ENCODE measurements at places on chromosomes 12 and 14.

- DNase-seq: no peak
Measured at GRCh38 chr12:76282744-76283143, 65.5 kb downstream of the BBS10 start.

- peak; percentile 93 for DNase-seq
Measured at GRCh38 chr12:6451348-6452244, at the start of gene TAPBPL. Gene TAPBPL, plus strand, starts transcription at chr12:6452042. Its CDS starts 207 bp downstream, at chr12:6452249.

DNA sequence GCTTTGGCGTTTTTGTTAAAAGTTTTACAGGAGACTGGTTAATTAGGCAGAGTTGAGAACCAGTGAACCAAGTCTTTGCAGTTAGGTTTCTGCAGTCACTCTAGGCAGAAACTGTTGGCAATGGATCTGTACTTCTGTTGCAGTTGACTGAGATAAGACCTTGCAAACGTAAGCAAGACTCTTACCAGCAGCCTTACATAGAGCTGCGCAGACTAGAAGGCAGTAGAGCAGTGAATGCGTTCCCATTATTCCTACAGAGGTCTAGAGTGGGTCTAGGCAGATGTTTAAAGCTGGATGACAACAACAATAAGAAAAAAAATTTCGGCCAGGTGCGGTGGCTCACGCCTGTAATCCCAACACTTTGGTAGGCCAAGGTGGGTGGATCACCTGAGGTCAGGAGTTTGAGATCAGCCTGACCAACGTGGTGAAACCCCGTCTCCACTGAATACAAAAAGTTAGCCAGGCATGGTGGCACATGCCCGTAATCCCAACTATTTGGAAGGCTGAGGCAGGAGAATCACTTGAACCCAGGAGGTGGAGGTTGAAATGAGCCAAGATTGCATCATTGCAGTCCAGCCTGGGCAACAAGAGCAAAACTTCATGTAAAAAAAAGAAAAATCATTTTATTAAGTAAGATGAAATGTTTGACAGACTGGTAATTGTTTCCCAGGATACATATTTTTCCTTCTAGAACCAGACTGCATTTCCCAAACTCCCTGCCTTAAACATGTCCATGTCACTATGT lies 12.3 kb downstream of the RNASE9 start:
- DNase-seq: no peak

DNA sequence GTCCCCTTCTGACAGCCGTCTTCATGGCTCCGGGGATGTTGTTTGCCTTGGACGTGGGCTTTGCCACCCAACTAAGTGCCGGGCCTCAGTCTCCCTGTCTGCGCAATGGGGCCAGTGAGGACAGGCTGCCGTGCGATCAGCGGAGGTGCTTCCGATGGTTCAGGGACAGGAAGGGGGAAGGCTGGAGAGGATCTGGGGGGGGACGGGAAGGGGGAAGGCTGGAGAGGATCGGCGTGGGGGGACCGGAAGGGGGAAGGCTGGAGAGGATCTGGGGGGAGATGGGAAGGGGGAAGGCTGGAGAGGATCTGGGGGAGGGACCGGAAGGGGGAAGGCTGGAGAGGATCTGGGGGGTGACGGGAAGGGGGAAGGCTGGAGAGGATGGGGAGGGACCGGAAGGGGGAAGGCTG lies 3.4 kb downstream of the MMP17 start:
- DNase-seq: peak; percentile 63

DNA sequence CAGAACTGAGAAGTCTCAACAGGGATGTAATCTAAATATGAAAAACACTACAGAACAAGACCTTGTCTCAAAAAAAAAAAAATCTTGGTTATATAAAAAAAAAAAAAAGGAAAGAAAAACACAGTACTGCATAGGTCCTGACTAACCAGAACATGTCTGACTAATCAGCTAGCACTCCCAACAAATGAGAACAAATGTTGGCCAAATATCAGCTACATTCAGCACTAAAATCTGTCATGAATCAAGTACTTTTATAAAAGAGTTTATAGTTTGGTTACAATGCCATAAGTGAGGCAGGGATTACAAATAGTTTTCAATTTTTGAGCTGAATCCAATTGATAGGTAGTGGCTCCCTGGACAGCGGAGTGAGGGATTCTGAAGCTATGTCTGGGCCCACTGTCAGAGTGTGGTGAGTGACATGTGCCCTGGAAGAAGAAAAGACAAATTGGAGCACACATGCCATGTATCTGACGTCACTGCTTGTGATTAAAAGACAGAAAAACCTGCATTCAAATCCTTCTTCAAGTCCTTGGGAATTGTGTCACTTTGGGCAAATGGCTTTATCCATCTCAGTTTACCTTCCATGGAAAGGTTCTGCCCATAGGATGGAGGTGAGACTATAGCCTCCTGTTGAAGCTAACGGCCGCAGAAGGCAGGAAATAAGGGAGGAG lies 5.6 kb upstream of the FAM234B start:
- DNase-seq: no peak

DNA sequence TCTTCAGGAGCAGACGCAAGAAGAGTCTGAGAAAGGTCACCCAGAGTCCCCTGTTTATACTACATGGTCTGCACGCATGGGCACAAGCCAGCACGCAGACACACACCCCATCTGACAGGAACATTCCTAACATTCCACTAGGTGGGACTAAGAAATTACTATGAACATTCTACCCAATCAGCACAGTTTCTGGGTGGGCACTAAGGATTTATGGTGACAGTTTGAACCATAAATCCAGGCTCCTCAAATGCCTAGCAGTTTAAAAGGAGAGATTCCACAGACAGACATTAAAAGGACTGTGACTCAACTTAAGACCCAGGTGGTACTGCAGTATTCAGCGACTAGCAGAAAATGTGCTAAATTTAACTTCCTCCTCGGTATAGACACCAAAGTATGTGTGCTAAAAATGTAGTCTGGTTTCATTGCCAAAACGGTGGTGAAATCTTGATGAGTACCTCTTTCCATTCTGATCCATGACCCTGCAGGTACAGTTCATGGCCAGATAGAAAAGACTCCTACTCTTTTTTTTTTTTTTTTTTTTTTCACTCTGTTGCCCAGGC lies 16.2 kb downstream of the ABHD4 start:
- DNase-seq: no peak

DNA sequence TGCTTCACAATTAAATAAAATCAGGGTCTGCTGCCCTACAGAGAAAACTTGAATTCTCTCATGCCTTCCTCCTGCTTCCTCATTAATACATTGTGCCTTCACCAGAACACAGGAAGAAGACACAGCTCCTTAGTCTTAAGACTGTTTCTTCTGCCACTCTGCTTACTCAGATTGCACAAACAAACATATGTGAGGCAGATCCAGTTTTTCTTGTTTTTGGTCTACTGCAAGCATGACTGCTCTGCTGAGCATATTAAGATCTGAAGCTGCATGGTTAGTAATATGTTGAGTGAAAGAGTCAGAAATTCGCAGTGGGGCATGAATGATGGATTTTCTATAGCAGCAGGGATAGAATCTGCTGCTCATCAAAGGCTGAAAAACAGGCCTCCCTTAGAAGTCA lies 321.1 kb upstream of the STXBP6 start:
- DNase-seq: no peak

GRCh38 chr14:69865701-69866365 lies 13.4 kb upstream of the SMOC1 start:
- no peak for DNase-seq

- no peak for DNase-seq
Measured at GRCh38 chr12:118107011-118107410, 3.2 kb upstream of the VSIG10 start.

DNA sequence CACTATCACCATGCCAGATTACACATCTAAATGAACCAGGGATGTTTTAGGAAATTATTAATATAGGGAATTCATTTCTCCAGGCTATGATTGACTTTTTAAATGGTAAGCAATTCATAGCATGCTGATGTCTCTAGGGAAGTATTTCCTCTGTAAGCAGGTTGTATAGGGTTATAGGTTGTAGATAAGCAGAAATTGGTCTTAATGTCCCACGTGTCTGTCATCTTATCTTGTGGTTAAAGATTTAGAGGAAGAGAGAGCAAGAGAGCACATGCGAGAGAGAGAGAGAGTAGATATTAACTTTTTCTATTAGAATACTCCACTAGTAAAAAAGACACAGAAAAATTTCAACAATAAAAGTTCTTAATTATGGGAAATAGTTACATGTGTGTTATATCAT lies 32.6 kb downstream of the TRHDE start:
- DNase-seq: no peak

DNA sequence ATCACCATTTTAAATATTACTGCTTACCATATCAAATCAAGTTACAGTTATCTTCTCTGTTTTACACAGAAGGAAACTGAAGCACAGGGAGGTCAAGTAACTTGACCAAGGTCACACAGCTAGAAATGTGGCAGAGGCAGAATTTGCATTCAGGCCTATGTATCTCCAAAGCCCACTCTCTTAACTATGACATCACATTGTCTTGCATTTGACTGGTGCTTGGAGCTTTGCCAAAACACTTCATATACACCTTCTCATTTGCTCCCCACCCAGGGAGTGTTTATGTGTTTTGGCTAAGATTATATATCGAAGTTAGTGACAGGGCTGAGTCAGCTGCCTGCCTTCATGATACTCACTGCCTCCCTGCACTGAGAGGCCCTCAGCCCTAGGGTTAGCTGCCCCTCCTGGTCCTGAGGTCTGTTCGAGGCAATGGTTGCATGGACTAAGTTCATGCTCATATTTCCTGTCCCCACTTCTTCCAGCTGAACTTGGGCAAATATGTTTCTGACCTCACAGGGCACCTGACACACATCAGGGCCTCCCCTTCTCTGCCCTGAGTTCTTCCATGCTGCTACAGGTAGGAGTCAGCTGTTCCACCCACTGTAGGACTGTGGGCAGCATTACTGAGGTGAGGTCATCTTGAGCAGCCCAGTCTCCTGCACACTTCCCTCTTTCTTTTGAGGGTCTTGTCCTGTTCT lies 1.8 kb downstream of the GALNT6 start:
- no peak for DNase-seq

DNA sequence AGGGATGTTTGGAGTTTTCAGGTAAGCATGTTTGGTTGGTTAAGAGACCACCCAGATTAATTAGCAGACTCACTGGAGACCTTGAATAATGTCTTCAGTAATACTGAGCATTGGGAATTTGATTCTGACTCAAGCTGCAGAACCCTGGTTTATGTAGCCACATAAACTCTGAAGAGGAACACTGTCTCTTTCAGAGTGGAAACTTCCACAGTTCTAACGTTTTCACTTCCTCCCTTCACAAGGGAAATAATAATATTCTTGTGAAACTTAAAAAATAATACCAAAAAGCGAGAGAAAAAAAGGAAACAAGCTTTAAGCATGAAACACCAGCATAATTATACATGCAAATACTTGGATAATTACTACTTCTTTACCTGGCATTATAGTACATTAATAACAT lies 40.0 kb upstream of the ST8SIA1 start:
- no peak for DNase-seq

DNA sequence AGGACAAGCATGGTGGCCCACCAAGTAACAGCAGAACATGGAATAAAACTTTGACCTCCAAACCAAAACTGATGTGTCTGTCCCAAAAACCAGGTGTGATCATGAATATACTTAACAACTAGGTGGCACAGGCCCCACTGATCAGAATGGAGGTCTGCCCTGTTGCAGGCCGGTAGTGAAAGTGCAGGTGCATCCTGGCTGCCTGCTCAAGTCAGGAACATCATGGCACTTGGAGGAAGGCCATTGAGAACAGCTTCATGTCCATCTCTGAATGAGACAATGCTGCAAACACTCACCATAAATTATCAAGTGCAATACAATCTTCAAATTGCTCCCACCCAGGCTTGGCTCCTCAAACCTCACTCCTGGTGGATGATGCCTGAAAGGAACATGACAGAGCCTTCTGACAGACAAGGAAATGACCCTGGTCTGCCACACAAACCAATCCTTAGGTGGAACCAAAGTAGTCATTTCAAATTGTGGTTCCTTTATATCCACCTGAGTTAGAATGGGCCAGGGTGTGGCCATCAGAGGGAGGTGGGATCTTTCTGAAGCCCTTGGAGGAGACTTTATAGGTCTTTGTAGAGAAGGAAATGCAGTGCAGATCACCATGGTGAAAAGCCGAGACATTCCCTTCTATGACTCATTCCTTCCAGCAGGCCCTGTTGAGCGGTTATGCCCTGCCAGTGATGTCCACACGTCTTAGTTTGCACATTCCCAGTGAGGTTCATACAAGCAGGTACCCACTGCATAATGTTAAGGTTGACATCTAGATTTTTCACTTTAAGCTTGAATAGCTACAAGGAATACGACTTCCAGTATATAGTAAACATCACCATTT lies 36.0 kb downstream of the EGLN3 start:
- DNase-seq: no peak

DNA sequence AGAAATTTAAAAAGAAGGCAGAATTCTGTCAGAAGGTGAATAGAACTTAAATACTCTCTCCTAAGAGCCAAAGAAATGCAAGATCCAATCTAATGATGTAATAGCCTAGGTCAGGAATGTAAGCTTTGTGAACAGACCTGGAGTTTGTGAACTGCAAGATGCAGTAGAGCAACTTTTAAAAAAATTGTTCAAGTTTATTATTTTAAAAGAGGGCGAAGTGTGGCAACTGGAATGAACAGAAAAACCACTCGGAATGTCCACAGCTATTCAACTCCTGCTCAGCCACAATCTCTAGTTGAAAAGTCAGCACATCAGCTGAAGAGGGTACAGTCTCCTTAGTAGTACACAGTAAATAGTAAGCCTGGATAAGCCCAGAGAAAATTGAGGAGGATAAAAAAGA lies 228.8 kb downstream of the PPFIA2 start:
- DNase-seq: no peak

GRCh38 chr12:106586803-106587684 lies 4.2 kb downstream of the RFX4 start:
- no peak for DNase-seq

DNA sequence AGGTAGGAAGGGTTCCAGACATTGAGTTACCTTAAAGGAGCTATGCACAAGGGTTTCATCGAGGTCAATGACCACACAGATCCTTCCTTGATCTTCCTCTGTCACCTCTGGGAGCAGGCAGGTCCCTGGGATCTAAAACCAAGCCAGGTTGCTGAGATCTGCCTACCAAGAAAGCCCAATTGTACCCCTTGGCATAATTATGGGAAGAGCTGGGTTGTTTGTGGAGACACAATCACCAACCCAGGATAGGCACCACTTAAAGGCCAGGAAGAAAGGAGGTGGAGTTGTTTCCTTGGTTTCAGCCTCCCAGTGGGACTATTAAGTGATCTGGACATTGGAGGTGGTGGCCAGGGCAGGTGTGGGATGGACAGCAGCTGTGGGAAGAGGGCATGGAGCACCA lies 8.4 kb upstream of the AVIL start:
- no peak for DNase-seq

DNA sequence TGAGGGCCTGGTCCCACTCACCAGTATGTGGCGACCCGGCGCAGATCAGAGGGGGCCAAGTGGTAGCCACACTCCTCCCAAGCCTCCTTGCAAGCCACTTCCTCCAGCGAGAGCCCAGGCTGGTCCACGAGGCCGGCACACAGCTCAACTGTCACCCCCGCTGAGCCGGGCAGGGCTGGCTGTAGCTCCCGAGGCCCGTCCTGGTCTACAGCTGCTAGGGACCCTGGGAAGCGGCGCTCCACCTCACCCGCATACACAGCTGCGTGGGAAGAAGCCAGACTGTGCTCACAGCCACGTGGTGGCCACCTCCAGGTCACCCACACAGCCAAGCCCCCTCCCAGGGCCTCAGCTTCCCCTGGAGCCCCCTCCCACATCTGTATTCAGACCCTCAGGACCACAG lies 4.6 kb downstream of the NUDT14 start:
- no peak for DNase-seq

Measured in NCI-H1105 (cell line).